ENCODE measurements at places on chromosomes 3 and 15.

GRCh38 chr3:79361748-79362378 lies 405.9 kb downstream of the ROBO1 start:
- no peak overlapping the region for H3K4me3 ChIP-seq
- H3K36me3 ChIP-seq = no peaks in the 10 kb centered on the region

- no peaks in the 10 kb centered on the region for H3K27me3 ChIP-seq
- H3K27ac ChIP-seq = no peak overlapping the region
- DNase-seq = no peak
These were observed 144.3 kb downstream of the TJP1 start for GRCh38 chr15:29677871-29678461.

DNA sequence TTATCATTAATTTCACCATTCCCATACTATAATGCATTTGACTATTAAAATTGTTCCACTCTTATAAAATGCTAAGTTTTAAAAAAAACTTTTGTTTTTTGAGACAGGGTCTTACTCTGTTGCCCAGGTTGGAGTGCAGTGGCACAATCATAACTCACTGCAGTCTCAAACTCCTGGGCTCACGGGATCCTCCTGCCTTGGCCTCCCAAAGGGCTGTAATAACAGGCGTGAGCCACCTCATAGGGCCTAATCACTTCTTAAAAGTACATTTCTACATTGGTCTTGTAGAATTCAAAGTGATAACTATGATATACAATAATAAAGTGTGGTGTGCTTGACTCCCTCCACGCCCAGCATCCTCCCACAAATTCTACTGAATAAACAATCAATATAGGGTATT lies 3.0 kb downstream of the DENND4A start:
- no peaks in the 10 kb centered on the region for H3K36me3 ChIP-seq
- H3K27me3 ChIP-seq = no peaks in the 10 kb centered on the region
- H3K4me1 ChIP-seq = peaks cover 68% of the 10 kb centered on the region

DNA sequence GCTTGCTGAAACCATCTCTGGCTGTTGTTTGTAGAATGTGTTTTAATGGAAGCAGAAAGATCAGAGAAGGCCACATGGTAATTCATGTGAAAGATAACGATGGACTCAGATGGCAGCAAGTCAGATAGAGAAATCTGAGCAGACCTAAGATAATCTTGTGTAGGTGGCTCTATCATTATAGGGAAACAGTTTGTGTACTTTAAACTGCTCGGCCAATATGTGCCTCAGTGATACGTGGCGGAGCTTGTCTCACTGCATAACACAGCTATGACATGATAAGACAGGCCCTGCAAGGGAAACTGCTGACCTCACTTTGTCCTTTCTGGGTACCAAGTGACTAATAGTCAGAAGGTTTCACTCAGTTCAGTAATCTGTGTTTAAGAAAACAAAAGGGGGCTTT lies 51.0 kb downstream of the MME start:
- no peak overlapping the region for H3K4me3 ChIP-seq
- H3K4me1 ChIP-seq = no peaks in the 10 kb centered on the region
- H3K27me3 ChIP-seq = no peaks in the 10 kb centered on the region
- no peak for DNase-seq
- no peak overlapping the region for H3K27ac ChIP-seq
- no peaks in the 10 kb centered on the region for H3K36me3 ChIP-seq

DNA sequence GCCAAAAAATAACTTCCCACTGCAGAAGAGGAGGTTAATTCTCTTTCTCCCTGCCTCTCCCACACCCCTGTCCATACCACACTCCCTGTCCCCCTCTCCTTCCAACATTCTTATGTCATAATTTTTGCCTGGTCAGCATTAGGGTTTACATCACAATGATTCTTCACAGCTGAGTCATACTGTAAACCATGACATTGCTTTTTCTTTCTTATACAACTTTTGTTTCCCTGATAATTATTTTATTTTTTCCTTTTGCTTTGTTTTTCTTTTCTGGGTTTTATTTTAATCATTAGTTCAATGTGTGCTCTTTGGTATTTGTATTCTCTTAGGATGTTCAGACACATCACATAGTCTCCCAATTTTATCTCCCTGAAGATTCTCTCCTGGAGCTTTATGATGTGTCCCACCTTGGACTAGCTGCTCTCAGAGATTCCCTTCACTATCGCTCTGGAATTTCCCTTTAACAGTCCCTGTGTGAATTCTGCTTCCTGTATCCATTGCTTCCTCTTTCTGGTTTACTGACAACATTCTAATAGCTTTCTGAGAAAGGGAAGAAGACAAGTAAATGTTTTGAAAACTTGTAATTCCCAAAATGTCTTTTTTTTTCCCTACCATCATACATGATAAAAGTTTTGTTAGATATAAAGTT lies 70.7 kb downstream of the SOX2 start:
- no peak for DNase-seq
- H3K27ac ChIP-seq = no peak overlapping the region
- H3K4me3 ChIP-seq = no peak overlapping the region
- no peaks in the 10 kb centered on the region for H3K36me3 ChIP-seq
- H3K27me3 ChIP-seq = no peaks in the 10 kb centered on the region

GRCh38 chr3:193617628-193618027 lies 24.6 kb downstream of the OPA1 start:
- H3K27me3 ChIP-seq = no peaks in the 10 kb centered on the region
- H3K4me1 ChIP-seq = peaks cover 16% of the 10 kb centered on the region
- DNase-seq = no peak
- peaks cover 27% of the 10 kb centered on the region for H3K36me3 ChIP-seq
- H3K4me3 ChIP-seq = no peak overlapping the region
- H3K27ac ChIP-seq = no peak overlapping the region

- peaks cover 6% of the 10 kb centered on the region for H3K36me3 ChIP-seq
- H3K27me3 ChIP-seq = no peaks in the 10 kb centered on the region
- H3K27ac ChIP-seq = no peak overlapping the region
- no peak for DNase-seq
- H3K4me1 ChIP-seq = no peaks in the 10 kb centered on the region
These were observed 343.4 kb downstream of the TBC1D5 start for GRCh38 chr3:17398959-17399551.

DNA sequence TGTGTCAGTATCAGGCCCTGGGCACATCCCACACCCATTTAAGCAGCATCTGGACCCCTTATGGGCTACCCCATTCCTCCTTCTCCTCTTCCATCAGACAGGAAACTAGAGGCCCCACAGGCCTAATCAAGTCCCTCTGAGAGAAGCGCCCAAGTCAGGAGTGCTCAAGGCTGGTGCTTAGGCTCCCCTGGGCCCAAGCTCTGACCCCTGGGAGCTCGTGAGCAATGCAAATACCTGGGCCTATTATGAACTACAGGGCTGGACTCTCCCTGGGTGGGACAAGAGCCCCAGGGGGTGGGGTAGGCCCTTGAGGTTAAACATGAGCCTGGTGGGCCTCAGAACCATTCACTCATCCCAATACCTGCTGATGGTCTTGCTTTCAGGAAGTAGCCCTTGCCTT lies 57.4 kb downstream of the SEMA3G start:
- H3K27me3 ChIP-seq = no peaks in the 10 kb centered on the region
- DNase-seq = no peak
- no peak overlapping the region for H3K27ac ChIP-seq
- H3K4me3 ChIP-seq = no peak overlapping the region

GRCh38 chr15:59349680-59350420 lies 22.8 kb downstream of the MYO1E start:
- H3K36me3 ChIP-seq = no peaks in the 10 kb centered on the region
- H3K27ac ChIP-seq = no peak overlapping the region
- no peaks in the 10 kb centered on the region for H3K27me3 ChIP-seq
- no peak for DNase-seq
- H3K4me3 ChIP-seq = no peak overlapping the region

- peaks cover 14% of the 10 kb centered on the region for H3K4me1 ChIP-seq
- H3K27ac ChIP-seq = no peak overlapping the region
- no peak overlapping the region for H3K4me3 ChIP-seq
- no peak for DNase-seq
- no peaks in the 10 kb centered on the region for H3K36me3 ChIP-seq
These were observed 1.2 kb upstream of the LINGO1 start for GRCh38 chr15:77633913-77634265.

- no peak overlapping the region for H3K27ac ChIP-seq
- no peaks in the 10 kb centered on the region for H3K36me3 ChIP-seq
- peaks cover 22% of the 10 kb centered on the region for H3K27me3 ChIP-seq
These were observed 62.4 kb upstream of the POLG start for GRCh38 chr15:89396723-89397652.

GRCh38 chr3:149395107-149396089 lies 17.9 kb upstream of the TM4SF1 start:
- H3K36me3 ChIP-seq = no peaks in the 10 kb centered on the region
- DNase-seq = no peak
- no peak overlapping the region for H3K4me3 ChIP-seq
- H3K27me3 ChIP-seq = no peaks in the 10 kb centered on the region

- no peaks in the 10 kb centered on the region for H3K27me3 ChIP-seq
- no peak overlapping the region for H3K27ac ChIP-seq
- H3K4me3 ChIP-seq = no peak overlapping the region
- H3K4me1 ChIP-seq = no peaks in the 10 kb centered on the region
- DNase-seq = no peak
These were observed 211.9 kb downstream of the EBLN2 start for GRCh38 chr3:73273341-73273740.

DNA sequence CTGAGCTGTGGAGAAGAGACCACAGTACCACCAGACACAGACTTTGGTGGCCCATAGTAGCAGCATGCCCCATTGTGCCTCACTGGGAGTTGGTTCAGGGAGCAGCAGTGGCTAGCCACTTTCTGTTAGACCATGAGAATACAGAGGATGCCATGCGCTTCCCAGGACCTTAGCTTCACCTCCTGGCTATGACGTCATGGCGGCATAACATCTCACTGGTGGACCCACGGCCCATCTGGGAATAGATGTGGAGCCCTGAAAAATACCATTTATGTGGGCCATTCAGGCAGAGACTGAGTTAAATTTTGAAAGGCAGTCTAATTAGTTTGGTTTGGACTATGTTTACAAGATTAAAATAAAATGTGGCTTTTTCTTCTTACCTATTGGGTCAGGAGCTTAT lies 55.1 kb upstream of the NMD3 start:
- H3K4me3 ChIP-seq = no peak overlapping the region
- H3K4me1 ChIP-seq = no peaks in the 10 kb centered on the region
- no peak for DNase-seq
- H3K36me3 ChIP-seq = no peaks in the 10 kb centered on the region
- no peaks in the 10 kb centered on the region for H3K27me3 ChIP-seq
- H3K27ac ChIP-seq = no peak overlapping the region

GRCh38 chr3:170829546-170830272 lies 40.3 kb downstream of the RPL22L1 start:
- DNase-seq = no peak
- no peak overlapping the region for H3K27ac ChIP-seq
- no peak overlapping the region for H3K4me3 ChIP-seq

- H3K4me1 ChIP-seq = no peaks in the 10 kb centered on the region
- no peaks in the 10 kb centered on the region for H3K36me3 ChIP-seq
- no peak for DNase-seq
- no peaks in the 10 kb centered on the region for H3K27me3 ChIP-seq
- H3K4me3 ChIP-seq = no peak overlapping the region
- no peak overlapping the region for H3K27ac ChIP-seq
These were observed 907.5 kb downstream of the ZPLD1 start for GRCh38 chr3:103342205-103342731.

DNA sequence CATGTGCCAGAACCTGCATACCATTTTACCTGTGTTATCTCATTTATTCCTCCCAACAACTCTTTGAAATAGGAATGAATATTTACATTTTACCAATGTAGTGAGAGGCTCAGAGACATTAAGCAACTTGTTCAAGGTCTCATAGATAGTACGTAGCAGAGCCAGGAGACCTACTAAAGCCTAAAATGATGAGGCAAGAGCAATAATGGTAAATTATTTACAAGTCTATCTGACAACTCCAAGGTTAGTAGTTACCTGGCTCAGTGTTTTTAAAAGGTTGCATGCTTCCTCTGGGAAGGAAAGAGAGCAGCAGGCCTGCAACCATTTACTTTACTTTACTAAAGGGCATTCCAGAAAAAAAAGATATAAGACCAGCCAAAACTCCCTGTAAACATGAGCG lies 103.0 kb downstream of the CFAP20DC start:
- H3K4me3 ChIP-seq = no peak overlapping the region
- H3K36me3 ChIP-seq = no peaks in the 10 kb centered on the region
- no peaks in the 10 kb centered on the region for H3K27me3 ChIP-seq
- H3K27ac ChIP-seq = no peak overlapping the region

DNA sequence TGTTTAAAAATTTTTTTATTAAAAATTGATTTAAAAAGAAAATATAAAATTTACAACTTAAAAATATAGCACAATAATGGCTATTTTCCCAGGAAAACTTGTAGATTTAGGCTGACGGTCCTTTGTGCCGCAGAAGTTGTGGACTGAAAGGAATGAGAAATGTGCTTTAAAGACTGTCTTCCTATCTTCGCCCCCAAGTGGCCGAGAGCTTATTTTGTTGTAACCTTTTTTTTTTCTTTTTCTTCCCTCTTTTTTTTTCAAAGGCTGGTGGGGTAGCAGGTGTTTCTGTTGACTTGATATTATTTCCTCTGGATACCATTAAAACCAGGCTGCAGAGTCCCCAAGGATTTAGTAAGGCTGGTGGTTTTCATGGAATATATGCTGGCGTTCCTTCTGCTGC lies 15.5 kb downstream of the SLC25A26 start:
- no peaks in the 10 kb centered on the region for H3K36me3 ChIP-seq
- H3K4me3 ChIP-seq = no peak overlapping the region
- H3K4me1 ChIP-seq = no peaks in the 10 kb centered on the region
- H3K27ac ChIP-seq = no peak overlapping the region
- no peaks in the 10 kb centered on the region for H3K27me3 ChIP-seq
- DNase-seq = no peak

GRCh38 chr3:190575437-190576185 lies 61.7 kb downstream of the IL1RAP start:
- no peak overlapping the region for H3K4me3 ChIP-seq
- no peaks in the 10 kb centered on the region for H3K27me3 ChIP-seq
- H3K27ac ChIP-seq = no peak overlapping the region

DNA sequence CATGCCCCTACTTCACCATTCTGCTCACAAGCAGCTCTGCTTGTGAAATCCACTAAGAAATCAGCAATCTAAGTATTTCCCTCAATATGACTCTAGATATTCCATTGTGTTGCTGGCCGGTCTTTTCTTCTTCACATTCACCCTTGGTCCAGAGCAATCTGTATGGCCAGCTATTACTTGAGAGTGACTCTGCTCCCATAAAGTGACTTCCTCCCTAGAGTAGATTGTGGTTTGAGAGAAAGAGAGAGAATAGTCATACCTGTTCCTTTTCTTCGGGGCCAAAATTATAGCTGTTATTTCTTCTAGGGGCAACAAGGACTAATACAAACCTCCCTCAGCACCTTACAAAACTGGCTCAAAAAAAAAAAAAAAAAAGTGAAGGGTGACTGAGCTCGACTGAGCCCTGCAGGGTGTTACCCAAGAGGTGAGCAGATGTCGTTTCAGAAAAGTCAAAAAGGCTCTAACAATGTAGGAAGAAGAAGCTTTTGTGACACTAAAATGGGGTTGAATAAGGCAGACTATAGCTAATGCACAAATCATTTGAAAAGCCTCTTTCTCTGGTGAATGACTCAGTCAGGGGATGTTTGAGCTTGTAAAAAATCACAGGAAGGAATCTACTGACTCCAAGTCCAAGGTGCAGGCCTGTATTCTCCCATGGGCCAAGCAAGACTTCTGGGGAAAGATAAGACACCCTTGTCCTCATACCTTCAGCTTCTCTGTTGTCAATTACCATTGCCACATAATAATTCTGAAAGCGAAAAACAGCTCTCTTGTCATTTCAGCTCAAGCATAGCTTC lies 161.0 kb upstream of the SLC24A5 start:
- no peaks in the 10 kb centered on the region for H3K4me1 ChIP-seq
- no peak for DNase-seq
- H3K36me3 ChIP-seq = no peaks in the 10 kb centered on the region
- no peak overlapping the region for H3K27ac ChIP-seq

Data from CD4-positive, alpha-beta memory T cell (primary cell).